ENCODE measurements at places on chromosomes 3 and 15. TPM values are rescaled to one million over a fixed set of nuclear protein-coding genes. Genes with fewer than 3 reads are reported as not detected.

The NOP10 gene
- 123 TPM for total RNA-seq

The LRRC3B gene
- total RNA-seq: 8.2 TPM

The INSYN1 gene
- total RNA-seq: 0.17 TPM

The CKMT1A gene
- total RNA-seq: 1.7 TPM

- no peak overlapping the region for H3K27ac ChIP-seq
- H3K4me1 ChIP-seq: no peaks in the 10 kb centered on the region
- no peaks in the 10 kb centered on the region for H3K36me3 ChIP-seq
- H3K4me3 ChIP-seq: no peak overlapping the region
- no peak for DNase-seq
- H3K27me3 ChIP-seq: no peaks in the 10 kb centered on the region
These were observed 1331.2 kb upstream of the GBE1 start for GRCh38 chr3:83092521-83093221.

GRCh38 chr3:146148468-146148931 is 12.5 kb downstream of the PLOD2 start:
- H3K4me1 ChIP-seq: no peaks in the 10 kb centered on the region
- no peak overlapping the region for H3K4me3 ChIP-seq
- DNase-seq: no peak
- H3K36me3 ChIP-seq: no peaks in the 10 kb centered on the region
- no peak overlapping the region for H3K27ac ChIP-seq
- no peaks in the 10 kb centered on the region for H3K27me3 ChIP-seq

- no peaks in the 10 kb centered on the region for H3K4me1 ChIP-seq
- no peaks in the 10 kb centered on the region for H3K36me3 ChIP-seq
- DNase-seq: peak; percentile 86
- no peaks in the 10 kb centered on the region for H3K27me3 ChIP-seq
- no peak overlapping the region for H3K27ac ChIP-seq
These were observed 45.9 kb upstream of the TMEM115 start for GRCh38 chr3:50405249-50405648.

DNA sequence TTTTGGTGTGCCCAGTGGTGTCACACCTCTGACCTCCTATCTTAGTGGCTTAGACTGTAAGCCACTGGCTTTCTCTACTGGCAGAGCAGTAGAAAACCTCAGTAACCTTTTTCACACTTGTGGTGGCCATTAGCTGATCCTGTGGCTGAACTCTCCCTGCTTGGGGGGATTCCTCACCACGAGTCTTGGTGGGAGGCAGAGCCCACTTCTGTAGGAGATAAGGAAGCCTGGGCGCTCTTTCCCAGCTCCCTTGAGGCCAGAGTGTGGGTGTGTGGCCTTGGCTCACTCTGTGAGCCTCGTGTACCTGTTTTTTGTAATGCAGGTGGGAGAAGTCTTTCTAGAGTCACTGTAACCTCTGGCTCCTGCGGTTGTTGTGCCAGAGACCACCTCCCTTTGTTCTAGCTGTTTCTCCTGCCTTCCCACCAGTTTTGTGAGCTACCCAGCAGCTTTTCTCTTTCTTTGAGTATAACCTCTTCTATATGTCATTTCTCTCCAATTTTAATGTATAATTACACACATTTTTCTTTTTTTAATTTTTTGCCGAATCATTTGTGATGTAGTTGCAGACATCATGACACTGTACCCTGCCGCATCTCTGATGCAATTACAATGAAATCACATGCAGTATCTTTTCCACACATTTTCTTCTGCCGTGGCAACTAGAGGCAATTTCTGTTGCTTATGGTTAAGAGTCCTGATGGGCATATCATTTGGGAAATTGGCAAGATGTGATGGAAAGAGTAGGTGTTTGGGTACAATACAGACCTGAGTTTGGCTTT is 13.8 kb downstream of the XCR1 start:
- H3K4me3 ChIP-seq: no peak overlapping the region
- no peak overlapping the region for H3K27ac ChIP-seq
- H3K27me3 ChIP-seq: no peaks in the 10 kb centered on the region
- H3K4me1 ChIP-seq: no peaks in the 10 kb centered on the region
- no peak for DNase-seq

DNA sequence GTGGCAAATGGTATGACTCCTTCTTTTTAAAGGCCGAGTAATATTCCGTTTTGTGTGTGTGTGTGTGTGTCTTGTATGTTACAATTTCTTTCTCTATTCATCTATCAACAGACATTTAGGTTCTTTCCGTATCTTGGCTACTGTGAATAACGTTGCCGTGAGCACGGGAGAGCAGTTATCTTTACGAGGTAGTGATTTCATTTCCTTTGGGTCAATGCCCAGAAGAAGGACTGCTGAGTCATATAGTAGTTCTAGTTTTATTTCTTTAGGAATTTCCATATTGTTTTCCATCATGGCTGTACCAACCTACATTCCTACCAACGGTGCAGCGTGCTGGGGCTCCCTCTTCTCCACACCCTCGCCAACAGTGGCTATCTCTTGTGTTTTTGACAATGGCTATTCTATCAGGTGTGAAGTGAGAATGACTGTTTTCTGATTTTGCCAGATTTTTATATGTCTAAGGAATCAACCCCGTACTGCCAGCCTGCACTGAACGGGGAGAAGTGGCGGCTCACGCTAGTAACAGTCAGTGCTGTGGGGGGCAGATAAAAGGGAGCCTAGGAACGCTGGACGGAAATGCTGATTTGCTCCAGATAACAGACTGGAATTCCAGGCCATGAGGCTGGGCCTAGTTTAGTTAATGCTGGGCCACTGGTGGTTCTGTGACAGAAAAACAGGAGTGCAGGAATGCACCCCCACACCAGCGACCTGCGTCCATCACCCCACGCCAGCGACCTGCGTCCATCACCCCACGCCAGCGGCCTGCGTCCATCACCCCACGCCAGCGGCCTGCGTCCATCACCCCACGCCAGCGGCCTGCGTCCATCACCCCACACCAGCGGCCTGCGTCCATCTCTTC is 168.1 kb downstream of the XXYLT1 start:
- H3K27ac ChIP-seq: no peak overlapping the region
- no peaks in the 10 kb centered on the region for H3K4me1 ChIP-seq

All from neural progenitor cell (in vitro differentiated cells).